ENCODE measurements at places on chromosomes 1 and 21.

DNA sequence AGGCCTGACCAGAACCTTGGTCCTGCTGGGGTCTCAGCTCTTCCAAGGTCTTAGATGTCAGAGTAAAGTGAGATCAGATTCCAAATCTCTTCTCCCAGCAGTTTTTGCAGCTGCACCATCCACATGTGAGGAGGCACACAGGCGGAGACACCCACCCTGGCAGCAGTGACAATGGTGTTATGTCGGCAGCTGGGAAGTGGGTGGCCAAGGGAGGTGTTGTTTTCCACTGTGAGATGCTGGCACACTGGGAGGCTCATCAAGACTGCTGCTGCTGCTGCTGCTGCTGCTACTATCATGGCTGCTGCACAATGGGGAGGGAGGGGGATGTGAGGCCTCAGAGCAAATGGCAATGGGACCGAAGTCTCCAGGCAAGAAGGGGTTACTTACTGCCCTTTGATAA is 23.6 kb downstream of the CAMK2N1 start:
- peak; percentile 32 for DNase-seq

GRCh38 chr1:231068762-231069161 is 28.7 kb upstream of the FAM89A start:
- DNase-seq, result no peak

- no peak for DNase-seq
Measured at GRCh38 chr1:194042736-194043135, 856.3 kb upstream of the B3GALT2 start.

- no peak for DNase-seq
Measured at GRCh38 chr1:47981667-47982350, 15.4 kb downstream of the TRABD2B start.

DNA sequence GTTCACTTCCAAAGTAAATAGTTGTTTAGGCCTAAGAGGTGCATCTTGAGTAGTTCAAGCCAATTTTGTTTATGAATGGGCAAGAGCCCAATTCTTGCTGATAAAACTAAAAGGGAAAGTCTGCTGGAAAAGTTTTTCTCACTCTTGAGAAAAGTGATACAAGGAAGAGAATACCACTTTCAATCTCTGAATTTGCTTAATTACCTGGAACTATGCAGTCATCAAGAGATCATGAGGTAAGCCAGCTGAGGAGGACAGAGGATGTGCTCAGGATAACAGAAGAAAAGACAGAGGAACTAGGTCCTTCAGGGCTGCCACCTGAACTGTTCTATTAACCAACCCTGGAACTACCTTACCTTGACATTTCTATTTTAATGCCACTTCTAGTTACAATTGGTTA is 42.2 kb downstream of the ILDR2 start:
- no peak for DNase-seq

GRCh38 chr1:81556968-81557367 is 243.8 kb upstream of the ADGRL2 start:
- no peak for DNase-seq

DNA sequence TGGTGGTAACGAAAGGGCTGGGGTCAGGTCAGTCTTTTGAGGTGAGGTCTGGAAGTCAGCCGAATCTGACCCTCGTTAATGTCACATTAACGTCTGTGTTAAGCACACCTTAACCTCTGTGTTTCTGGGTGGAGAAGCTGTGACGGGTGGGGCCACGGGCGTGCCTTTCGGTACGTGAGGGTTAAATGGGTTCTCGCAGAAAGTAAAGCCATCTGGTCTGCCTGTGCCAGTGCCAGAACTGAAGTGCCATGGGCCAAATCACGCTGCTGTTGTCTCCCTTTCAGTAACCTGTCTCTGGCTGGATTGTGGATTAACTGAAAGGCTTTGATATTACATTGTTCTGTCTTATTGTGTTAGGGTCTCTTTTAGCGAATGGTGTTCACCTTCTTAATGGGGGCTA is 14.4 kb downstream of the URB2 start:
- DNase-seq, result no peak

DNA sequence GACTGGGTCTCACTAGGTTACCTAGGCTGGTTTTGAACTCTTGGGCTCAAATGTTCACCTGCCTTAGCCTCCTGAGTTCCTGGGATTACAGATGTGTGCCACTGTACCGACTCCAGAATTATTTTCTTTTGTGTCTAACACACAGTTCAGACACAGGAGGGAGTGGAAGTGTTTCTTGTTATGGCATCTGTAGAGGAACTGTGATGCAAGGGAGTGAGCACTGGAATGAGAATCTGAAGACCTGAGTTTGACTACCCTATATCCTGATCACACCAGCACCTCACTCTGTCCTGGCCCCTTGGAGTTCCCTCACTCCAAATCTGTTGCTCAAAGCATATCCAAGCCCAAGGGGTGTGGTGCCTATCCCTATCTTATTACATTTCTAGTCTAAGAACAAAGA is 15.2 kb downstream of the OPTC start:
- no peak for DNase-seq

GRCh38 chr1:191575746-191576145 is 582.5 kb upstream of the RGS18 start:
- no peak for DNase-seq

DNA sequence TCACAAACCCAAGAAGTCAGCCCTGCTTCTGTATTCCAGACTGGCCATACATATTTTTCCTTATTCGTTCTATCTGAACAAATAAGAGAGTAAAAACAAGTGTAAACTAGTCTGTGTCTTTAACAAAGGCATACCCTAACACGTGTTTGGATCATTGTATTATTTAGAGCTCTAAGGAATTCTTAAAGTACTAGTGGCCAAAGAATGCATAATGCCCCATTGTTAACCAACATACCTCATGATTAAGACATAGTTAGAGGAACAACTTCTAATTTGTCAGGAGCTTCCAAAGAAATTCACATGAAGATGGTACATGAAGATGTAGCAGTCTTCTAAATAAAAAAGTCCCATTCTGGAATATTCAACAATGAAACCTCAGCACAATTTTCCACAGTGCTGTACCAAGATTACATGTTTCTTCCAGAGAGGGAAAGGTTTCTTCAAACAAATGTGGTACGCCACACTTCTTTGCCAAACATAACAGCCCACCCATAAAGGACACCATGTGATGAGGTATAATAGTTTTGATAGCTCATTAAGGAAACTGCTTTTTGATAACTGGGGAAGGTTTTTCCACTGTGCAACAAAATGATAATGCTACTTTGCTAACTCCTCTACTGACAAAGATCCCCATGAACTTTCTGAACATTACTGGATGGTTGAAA is 5.0 kb downstream of the PALMD start:
- DNase-seq, result no peak

DNA sequence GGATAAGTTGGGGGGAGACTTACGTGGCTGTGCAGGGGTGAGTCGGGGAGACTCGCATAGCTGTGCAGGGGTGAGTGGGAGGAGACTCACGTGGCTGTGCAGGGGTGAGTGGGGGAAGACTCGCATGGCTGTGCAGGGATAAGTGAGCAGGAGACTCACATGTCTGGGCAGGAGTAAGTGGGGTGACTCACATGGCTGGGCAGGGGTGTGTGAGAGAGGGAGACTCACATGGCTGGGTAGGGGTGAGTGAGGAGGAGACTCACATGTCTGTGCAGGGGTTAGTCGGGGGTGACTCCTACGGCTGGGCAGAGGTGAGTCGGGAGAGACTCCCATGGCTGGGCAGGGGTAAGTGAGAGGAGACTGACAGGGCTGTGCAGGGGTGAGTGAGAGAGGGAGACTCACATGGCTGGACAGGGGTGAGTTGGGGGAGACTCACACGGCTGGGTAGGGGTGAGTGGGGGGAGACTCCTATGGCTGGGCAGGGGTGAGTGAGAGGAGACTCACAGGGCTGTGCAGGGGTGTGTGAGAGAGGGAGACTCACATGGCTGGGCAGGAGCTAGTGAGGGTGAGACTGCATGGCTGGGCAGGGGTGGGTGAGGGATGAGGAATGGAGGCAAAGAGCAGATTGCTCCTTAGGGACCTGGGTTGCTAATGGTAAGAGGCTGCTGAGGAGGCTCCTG is 56.0 kb upstream of the ABCG1 start:
- DNase-seq, result no peak

- no peak for DNase-seq
Measured at GRCh38 chr21:45175326-45176095, 101.1 kb downstream of the ADARB1 start.

DNA sequence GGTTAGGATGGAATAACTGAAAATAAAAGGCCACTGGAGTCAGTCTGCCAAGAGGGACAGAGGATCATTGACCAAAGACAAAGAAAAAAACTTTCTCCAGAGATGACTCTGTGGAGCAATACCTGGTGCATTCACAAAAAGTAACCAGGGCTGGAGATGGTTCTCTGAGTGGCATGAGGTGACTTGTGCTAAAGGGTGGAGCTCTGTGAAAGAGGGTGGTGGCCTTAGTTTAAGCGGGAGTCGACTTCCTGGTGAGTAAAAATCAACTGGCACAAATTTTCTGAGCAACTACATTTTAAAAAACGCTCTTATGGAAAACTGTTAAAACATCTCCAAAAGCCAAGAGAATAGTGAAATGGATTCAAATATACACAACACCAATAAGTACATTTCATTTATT is 10.0 kb downstream of the NHLH2 start:
- no peak for DNase-seq

DNA sequence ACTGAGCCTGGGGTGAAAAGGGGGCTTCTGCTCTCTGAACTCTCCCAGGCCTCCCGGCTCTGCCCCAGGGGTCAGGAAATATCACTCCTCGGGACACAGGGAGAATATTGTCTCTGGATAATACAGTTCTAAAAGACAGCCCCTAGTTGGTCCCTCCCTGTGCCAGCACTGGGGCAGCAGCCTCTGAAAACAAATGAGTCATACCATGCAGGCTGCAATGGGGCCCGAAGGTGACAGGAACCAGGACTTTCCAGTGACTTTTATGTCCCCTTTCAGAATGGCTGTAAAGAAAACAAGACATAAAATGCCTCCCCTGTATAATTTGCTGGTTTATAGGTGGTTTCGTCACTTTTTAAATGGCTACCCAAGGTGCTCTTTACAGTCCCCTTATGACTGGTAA is 360.0 kb downstream of the NPHP4 start:
- no peak for DNase-seq

DNA sequence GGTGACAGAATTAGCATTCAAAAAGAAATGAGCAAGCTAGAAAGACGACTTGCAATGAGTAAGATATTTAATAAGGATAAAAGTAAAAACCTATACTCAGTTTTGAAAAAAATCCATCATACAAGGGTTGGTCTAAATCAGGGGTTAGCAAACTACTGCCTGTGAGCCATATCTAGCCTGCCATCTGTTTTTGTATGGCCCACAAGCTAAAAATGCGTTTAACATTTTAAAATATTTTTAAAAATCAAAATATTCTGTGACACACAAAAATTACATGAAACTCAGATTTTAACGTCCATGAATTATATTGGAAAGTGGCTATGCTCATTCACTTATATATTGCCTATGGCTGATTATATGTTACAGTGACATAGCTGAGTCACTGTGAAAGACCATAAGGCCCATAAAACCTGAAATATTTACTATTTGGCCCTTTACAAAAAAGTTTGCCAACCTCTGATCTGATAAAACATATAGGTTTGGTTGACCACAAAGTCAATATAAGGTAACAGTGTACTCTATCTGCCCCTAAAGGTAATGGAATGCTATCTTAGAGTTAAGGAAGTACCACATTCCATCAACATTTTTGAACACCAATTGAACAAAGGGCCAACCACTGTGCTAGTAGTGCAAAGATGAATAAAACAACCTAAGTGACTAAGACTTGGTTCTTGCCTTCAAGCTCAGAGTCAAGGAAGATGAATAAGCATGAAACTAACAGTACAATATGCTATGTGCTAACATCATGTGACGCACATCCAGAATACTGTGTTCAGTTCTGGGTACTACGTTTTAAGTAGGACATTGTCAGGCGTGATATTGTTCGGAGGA is 3.2 kb downstream of the IFT25 start:
- DNase-seq, result no peak

- no peak for DNase-seq
Measured at GRCh38 chr1:54800899-54801759, at the start of gene TTC22. TTC22 (minus strand) TSS chr1:54801323; CDS start chr1:54801163, 160 bp downstream.

GRCh38 chr1:96820107-96820506 is 98.5 kb downstream of the PTBP2 start:
- DNase-seq, result no peak

DNA sequence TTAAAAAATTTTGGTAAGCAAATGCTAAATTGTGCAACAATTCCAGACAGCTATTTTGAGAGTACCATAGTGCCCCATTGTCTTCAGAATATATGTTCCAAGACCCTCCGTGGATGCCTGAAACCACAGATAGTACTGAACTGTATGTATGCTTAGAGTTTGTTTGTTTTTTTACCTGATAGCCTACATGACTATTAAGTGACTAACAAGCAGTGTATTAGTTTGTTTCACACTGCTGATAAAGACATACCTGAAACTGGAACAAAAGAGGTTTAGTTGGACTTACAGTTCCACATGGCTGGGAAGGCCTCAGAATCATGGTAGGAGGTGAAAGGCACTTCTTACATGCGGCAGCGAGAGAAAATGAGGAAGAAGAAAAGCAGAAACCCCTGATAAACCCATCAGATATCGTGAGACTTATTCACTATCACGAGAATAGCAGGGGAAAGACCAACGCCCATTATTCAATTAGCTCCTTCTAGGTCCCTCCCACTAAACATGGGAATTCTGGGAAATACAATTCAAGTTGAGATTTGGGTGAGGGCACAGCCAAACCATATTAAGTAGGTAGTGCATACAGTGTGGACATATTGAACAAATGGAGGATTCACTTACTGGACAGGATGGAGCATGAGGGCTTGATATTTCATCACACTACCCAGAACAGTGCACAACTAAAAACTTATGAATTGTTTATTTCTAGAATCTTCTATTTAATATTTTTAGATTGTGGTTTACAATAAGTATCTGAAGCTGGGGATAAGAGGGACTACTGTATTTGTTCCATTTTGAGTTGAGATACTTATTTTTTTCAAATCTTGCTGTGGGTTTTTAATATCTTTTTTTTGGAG is 78.5 kb downstream of the LHX9 start:
- DNase-seq, result no peak

- no peak for DNase-seq
Measured at GRCh38 chr1:160605205-160605604, 25.9 kb upstream of the CD84 start.

DNA sequence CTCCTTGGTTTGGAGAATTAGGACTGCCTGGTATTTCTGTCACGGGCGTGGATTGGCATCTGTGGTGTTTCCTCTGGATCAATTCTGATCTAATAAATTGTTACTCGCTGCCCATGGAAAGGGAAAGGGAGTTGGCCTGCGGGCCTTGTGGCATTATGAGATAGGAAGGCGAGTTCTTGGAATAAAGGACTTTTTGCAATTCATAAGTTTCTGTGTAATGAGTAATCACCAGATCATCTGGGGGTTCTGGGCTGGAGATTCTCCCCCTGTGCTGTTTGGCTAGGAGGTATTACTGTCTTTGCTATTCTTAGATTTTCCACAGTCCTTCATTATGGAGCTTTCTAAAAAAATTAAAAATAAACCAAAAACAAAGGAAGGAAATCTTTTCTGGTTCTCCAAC is 315.9 kb downstream of the CAMTA1 start:
- no peak for DNase-seq

- DNase-seq, result no peak
Measured at GRCh38 chr1:208772891-208773290, 528.7 kb upstream of the PLXNA2 start.

All from anterior cingulate cortex (tissue), 58 donors.